ENCODE measurements at places on chromosomes 5 and 9.

GRCh38 chr5:124511791-124512190 lies 234.6 kb downstream of the ZNF608 start:
- no peak for DNase-seq

GRCh38 chr9:99563364-99563763 lies 258.3 kb upstream of the NR4A3 start:
- DNase-seq = no peak

DNA sequence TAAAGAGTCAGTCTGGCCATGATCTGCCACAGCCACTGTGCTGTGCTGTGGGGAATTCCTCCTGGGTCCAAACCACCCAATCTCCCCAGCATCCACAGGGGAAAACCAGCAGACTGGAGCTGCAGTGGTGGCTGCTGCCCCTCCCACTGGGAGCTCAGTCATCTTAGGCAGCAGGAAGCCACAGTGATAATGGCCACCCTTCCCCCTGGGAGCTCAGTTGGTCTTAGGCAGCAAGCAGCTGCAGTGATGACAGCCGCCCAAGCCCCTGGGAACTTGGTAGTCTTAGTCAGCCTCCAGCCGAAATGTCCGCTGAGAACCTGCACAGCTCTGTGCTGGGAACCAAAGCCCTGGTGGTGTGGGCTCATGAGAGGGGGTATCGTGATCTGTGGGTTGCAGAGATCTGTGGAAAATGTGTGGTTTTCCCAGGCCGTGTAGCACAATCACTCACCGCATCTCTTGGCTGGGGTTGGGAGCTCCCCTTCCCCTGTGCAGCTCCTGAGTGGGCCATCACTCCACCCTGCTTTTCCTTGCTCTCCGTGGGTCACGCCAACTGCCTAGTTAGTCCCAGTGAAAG lies 38.4 kb upstream of the SMIM15 start:
- DNase-seq = no peak

DNA sequence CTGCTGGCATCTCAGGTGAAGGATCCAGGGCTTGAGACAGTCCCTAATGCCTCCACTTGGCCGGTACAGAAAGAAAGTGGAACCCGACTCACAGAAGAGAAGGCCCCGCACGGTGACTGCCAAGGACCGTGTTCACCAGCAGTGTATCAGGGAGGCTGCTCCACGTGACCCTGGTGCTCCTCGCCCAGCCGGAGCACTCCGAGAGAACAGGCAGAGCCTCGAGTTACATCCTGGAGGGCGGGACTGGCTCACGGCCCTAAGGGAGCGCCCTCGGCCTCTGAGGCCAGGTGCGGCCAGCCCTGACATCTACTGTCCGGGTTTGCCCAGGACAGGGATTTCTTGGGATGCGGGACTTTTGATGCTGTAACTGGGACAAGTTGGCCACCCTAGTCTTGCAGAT lies 104.0 kb upstream of the SARDH start:
- no peak for DNase-seq

DNA sequence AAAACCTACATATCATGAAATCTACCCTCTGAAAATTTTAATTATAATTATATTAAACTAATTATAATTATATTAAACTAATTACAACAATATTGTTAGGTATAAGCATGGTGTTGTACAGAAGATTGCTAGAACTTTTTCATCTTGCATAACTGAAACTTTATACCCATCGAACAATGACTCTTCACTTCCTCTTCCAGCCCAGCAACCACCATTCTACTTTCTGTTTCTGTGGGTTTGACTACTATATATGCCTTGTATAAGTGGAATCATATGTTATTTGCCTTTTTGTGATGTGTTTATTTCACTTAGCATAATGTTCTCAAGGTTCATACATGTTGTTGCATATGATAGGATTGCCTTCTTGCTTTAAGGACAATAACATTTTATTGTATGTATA lies 274.2 kb upstream of the CCNH start:
- no peak for DNase-seq

DNA sequence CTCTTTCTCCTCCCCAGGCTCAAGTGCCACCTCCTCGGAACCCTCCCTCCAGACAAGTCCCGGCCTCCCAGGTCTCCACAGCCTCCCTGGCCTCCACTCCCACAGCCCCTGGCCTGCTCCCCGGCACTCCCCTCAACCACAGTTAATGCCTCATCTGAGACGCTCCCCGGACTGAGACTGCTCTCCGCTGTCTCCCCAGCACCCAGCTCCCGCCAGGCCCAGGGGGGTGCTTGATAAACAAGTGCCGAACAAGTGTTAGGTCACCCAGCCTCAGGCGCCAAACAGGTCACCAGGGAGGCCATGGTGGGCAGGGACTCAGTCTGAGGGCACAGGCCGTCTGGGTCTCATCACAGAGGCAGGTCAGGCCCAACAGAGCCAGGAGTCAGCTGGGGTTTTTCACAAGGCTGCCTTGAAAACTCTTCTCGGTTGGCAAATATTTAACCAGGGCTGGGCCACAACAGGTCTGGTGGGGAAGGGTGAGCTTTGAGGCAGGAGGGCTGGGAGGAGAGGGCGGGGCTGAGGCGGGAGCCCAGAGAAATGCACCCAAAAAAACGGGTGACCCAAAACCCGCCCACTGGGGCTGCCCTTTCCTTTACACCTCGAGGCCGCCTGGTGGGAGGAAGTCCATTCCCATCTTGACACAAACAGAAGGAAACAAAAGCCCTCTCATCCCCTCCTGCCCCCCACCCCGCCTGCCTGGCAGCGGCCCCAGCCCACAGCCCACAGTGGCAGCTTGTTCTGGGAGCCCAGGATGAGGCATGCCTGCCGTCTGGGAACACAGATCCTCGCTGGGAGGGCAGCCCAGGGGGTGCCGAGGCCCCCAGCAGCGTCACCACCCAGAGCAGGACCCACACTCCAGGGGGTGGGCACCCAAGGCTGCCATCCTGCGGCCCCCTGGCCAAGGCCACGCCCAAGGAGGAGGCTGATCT lies 66.6 kb upstream of the STXBP1 start:
- peak; percentile 87 for DNase-seq

DNA sequence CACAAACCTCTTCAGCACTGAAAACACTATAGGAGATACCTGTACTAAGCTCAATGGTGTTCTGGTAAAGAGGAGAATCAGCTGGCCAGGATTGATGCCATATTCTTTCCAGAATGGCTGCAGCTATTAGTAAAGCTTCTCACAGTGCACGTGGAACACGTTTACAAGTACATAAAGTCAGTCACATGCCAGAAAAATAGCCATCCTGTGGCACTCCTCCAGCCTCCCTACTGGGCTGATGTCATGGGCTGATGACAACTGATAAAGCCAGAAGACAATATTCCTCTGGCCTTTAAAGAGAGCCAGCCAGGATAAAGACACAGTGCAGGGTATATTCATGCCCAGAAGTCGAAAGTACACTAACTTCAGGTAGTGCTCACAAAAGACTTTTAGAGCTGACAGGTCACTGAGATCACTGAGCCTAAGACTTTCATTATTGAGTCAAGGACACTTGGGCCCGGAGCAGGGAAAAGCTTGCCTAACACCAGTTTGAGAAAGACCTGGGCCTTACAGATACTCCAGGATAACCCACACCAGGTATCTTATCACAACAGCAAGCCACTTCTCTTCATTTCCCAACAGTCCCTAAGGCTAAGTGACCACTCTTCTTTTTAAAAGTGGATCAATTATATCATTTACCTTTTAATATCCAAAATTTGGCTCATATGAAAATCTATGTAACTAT lies 29.4 kb downstream of the ABITRAM start:
- DNase-seq = peak; percentile 46

- peak; percentile 58 for DNase-seq
Measured at GRCh38 chr9:27528886-27529315, 713 bp downstream of the MOB3B start.

DNA sequence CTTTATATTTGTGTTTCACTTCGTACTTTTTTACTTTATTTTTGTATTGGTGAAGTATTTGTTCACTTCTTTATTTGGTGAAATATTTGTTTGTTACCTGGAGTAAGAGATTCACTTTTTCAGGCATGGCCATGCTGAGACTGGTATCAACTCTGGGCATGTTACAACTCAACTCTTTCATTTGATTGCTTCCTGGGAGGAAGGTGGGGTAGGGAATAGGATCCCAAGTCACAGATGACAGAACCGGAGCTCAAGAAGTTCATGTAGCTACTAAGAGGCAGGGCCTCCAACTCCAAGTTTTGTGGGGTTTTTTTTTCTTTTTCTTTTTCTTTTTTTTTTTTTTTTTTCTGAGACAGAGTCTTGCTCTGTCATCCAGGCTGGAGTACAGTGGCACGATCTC lies 6.1 kb upstream of the ADGRD2 start:
- no peak for DNase-seq

- DNase-seq = no peak
Measured at GRCh38 chr9:110069326-110070248, 138.4 kb downstream of the C9orf152 start.

DNA sequence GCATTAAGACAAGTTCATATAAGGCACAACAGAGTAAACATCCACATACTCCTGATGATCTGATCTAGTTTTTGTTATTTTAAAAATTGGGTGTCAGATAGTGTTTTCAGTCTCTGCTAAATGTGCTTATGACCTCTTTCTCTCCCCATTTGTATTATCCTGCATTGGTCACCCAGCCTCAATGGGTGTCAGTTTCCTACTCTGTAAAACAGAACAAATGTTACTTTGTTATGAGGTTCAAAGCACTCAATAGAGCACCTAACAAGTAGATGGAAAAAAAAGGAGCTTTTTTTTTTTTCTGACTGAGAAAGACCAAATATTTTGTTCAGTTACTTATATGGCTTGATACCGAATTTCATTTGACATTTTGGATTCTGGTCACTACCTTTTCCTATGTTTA lies 33.6 kb upstream of the RASGRF2 start:
- DNase-seq = no peak

GRCh38 chr5:143052967-143053682 lies 282.9 kb downstream of the ARHGAP26 start:
- no peak for DNase-seq

DNA sequence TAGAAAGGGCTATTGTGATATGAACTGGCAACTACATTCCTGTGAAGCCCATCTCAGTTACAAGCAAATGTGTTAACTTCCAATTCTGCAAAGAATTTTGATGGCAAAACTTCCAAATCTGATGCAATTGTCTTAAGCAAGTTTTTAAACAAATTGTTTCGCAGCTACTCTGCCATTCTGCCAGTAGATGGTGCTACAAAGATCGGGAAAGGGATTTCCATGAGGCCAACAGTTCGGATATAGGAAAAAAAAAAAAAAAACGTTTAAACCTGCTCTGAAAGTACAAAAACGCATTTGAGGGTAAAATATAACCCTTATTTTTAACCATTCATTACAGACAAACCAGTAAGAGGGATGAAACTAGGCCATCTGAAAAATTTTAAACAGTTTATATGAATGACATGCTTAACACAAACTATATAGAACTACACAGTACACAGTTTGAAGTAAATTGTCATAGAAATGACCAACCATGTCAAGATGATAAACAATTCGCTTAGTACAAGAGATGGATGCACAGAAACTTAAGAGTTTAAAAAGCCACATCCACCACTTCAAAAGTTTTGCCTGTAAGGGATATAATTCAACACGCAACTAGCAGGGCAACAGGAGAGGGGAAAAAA lies 2.2 kb downstream of the HNRNPA0 start:
- no peak for DNase-seq

GRCh38 chr5:95818181-95819147 lies 4.1 kb downstream of the GLRX start:
- no peak for DNase-seq

GRCh38 chr9:130159915-130160670 lies 12.1 kb upstream of the NCS1 start:
- no peak for DNase-seq

DNA sequence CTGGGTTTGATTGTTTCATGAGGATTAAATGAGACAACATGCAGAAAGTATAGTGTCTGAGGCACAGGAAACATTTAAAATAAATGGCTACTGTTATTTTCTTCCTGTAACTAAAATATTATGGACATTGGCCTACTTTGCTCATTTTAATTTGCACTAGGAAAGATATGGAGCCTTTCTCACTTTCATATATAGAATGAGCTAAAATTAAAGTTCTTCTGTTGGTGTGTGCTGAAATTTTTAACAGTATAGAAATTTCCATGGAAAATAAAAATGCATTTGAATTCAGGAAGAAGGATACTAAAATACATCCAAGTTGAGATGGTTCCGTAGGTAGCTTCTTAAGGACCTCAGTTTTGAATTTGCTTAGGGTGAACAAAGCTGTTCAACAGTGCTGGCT lies 131.9 kb downstream of the MAST4 start:
- no peak for DNase-seq

GRCh38 chr5:153447534-153447933 lies 42.9 kb upstream of the GRIA1 start:
- no peak for DNase-seq

GRCh38 chr9:12708562-12709298 lies 15.5 kb downstream of the TYRP1 start:
- no peak for DNase-seq

GRCh38 chr9:89440046-89440445 lies 57.9 kb downstream of the SEMA4D start:
- DNase-seq = no peak

- DNase-seq = no peak
Measured at GRCh38 chr5:165508861-165509260, 2003.4 kb downstream of the MAT2B start.

Data from ureter (tissue), 1 donor.